Activated naive CD4-positive, alpha-beta T cell treated with anti-CD3 and anti-CD28 coated beads, Interleukin-2, amount 10 ng/mL, durations not matched to agents 5 hours and 36 hours (primary cell): ENCODE measurements at places on chromosomes 1 and 21. TPM values are rescaled to one million over a fixed set of nuclear protein-coding genes. Genes with fewer than 3 reads are reported as not detected.

Gene CAMK1G
- not detected for total RNA-seq

Gene COL8A2
- total RNA-seq, result not detected

Gene TNFRSF1B
- total RNA-seq, result 229 TPM

Gene CHIA
- not detected for total RNA-seq

Gene CFHR4
- total RNA-seq, result not detected

Gene MEGF6
- 30.8 TPM for total RNA-seq

Gene RUNX1
- 41.4 TPM for total RNA-seq

Gene HSPB7
- total RNA-seq, result not detected

Gene HORMAD1
- 0.17 TPM for total RNA-seq

Gene ENAH
- not detected for total RNA-seq
